ENCODE measurements at places on chromosomes 6 and 20.

- no peak for DNase-seq
These were observed 156.9 kb downstream of the VEGFA start for GRCh38 chr6:43926634-43927531.

DNA sequence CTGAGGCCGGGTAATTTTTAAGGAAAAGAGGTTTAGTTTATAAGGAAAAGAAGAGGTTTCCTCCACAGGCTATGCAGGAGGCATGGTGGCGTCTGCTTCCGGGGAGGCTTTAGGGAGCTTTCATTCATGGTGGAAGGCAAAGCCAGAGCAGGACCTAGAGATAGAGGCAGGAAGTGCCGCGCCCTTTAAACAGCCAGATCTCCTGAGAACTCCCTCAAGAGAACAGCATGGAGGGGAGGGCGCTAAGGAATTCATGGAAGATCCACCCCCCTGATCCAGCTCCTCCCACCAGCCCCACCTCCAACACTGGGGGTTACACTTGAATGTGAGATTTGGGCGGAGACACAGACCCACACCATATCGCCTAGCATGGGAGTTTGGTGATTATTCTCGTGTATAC lies 13.9 kb upstream of the DACT2 start:
- no peak for DNase-seq

- DNase-seq = no peak
These were observed 40.6 kb upstream of the JAG1 start for GRCh38 chr20:10714236-10714975.

GRCh38 chr6:157106487-157106886 lies 216.8 kb downstream of the TMEM242 start:
- no peak for DNase-seq

- DNase-seq = no peak
These were observed 206.8 kb upstream of the SMLR1 start for GRCh38 chr6:130620338-130620781.

- no peak for DNase-seq
These were observed 57.9 kb downstream of the OTOR start for GRCh38 chr20:16806061-16806460.

DNA sequence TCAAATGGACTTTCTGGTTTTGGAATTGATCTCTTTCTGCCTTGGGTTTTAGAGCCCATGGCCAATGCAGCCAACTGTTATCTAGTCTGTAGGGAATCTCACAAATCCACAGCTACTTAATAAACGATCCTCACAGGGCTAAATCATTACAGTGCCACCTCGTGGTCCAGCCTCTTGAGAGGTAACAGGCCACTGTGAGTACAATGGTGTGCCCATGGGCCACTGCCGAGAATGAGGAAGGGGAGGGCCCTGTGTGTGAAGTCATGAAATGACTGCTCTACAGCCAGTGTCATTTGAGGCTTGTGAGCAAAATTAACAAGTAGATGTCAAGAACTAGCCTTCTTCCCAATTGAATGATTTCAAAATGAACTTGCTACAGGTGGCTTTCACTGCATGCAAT lies 54.3 kb upstream of the GMPR start:
- no peak for DNase-seq

DNA sequence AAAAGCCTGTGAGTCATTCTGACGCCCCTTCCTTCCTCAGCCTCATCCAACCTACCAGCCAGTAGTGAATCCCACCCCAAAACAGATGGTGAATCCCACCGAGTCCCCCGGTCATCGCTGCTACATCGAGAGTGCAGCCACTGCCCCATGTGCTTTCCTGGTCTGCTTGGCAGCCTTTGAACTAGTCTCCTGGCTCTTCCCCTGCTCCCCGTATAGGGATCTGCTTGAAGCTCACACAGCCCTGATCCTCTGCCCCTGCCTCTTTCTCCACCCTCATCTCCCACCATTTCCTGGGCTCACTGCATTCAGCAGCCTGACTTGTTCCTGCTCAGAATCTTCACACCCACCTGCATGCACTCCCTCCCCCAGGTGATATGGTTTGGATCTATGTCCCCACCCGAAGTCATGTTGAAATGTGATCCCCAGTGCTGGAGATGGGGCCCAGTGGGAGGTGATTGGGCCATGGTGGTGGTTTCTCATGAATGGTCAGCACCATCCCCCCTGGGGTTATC lies 14.6 kb downstream of the SYNJ2 start:
- DNase-seq = no peak

DNA sequence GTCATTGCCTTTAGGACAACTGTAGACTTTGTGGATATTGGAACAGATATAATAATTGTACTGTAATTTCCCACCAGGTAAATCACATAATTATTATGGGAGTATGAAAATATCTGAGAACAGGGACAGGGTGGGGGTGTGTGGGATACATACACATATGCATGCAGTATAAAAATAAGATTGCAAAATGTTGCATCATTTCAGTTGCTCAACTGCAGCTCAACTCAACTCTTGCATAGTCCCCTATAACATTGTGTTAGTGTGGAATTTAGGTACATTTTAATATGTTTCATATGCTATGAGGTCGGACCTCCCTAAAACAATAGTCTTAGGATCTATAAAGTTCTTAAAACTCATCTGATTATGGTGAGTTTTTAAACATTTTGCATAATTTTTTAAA lies 275.0 kb upstream of the FLRT3 start:
- no peak for DNase-seq

- DNase-seq = no peak
These were observed 21.7 kb upstream of the MYT1 start for GRCh38 chr20:64142590-64142989.

GRCh38 chr6:3773678-3774298 lies 22.3 kb upstream of the PXDC1 start:
- DNase-seq = no peak

GRCh38 chr6:134517145-134517658 lies 199.3 kb upstream of the SGK1 start:
- DNase-seq = no peak

- DNase-seq = no peak
These were observed 705.4 kb downstream of the PTPRT start for GRCh38 chr20:42484335-42484734.

- DNase-seq = no peak
These were observed 105.0 kb downstream of the SPTLC3 start for GRCh38 chr20:13113731-13114130.

GRCh38 chr6:110895907-110896608 lies 21.5 kb downstream of the AMD1 start:
- no peak for DNase-seq

GRCh38 chr6:162154001-162154400 lies 573.6 kb downstream of the PRKN start:
- DNase-seq = no peak

DNA sequence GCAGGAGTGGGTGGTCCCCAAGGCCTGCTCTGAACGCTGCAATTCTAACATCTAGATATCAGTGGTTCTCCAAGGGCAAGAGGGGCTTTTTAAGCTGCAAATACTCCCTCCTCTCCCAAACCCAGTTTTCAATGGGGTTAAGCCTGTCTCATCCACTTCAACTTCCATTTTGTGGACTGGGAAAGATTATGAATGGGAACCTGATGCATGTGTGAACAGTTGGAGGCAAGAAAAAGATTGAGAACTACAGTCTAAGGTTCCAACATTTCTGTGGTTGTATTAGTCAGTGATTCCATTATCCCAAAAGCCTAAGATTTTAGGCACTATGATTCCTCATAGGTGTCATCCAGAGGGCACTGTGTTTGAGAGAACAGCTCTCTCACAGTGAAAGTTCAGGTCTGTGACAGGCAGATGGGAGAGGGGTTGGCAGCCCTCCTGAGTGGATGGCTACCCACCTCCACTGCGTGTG lies 53.7 kb downstream of the HNF4A start:
- no peak for DNase-seq

- DNase-seq = no peak
These were observed 54.3 kb downstream of the TAF4 start for GRCh38 chr20:62011403-62011790.

GRCh38 chr6:7684843-7685242 lies 41.1 kb upstream of the BMP6 start:
- no peak for DNase-seq

DNA sequence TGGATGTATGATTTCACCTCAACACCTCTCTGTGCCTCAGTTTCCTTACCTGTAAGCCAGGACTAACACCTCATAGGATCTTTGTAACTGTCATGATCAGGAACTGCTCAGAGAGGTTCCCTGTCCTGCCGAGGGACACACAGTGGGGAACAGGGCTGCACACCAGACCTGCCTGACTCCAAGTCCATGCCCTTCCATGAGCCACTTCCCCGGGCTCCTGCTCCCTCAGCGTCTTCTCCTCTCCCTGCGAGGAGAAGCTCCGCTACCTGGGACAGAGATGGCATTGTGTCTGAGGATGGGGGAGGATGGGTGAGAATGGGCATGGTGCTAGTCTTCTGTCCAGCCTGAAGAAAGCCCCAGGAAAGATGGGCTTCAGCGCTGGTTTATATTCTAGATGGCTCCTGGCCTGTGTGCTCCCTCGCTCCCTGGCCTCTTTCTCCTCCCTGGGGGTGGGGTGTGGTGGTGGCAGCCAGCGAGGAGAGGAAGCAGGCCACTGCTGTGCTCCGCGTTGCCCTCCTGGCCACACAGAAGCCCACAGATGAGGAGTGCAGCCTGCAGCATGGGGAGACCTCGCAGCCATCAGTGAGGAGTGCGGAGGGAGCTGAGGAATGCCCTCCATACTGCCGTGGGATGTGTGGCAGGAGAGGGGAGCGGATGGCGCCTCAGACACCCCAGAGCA lies 67.1 kb downstream of the NOL4L start:
- DNase-seq = no peak

GRCh38 chr6:100209323-100210136 lies 215.5 kb upstream of the MCHR2 start:
- DNase-seq = no peak

DNA sequence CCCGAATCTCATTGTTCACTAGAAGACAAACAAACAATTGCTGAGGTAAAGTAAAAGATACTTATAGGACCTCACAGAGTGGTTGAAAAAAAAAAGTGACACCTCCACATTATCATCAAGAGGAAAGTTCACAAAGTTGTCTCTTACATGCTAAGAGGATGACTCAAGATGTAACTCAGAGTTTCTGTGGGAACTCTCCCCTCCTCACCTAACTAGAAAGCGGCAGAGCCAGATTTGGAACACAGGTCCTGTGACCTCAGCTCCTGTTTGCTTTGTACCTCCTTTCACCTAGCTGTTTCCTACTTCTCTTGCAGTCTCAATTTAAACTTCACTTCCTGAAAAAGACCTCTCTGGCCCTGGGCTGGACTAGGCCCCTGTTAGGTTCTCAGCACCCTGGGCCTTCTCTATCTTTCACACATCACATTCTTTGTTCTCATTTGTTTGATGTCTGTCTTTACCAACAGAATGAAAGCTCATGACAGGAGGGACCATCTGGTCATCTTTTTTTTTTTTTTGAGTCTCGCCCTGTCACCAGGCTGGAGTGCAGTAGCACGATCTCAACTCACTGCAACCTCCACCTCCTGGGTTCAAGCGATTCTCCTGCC lies 60.8 kb downstream of the CD24 start:
- DNase-seq = no peak

GRCh38 chr6:136921936-136922684 lies at the start of gene SLC35D3:
Gene SLC35D3 (plus strand): TSS chr6:136922301. CDS start chr6:136922429, 128 bp downstream.
- DNase-seq = no peak
